Activated gamma-delta T cell (primary cell): ENCODE measurements at places on chromosomes 3 and 15.

- DNase-seq = no peak
Observed at GRCh38 chr3:115518100-115518852, 105.0 kb upstream of the GAP43 start.

- DNase-seq = no peak
Observed at GRCh38 chr3:36496684-36497633, 116.7 kb downstream of the STAC start.

GRCh38 chr3:184568924-184569829 is 7.6 kb downstream of the EPHB3 start:
- DNase-seq = no peak

DNA sequence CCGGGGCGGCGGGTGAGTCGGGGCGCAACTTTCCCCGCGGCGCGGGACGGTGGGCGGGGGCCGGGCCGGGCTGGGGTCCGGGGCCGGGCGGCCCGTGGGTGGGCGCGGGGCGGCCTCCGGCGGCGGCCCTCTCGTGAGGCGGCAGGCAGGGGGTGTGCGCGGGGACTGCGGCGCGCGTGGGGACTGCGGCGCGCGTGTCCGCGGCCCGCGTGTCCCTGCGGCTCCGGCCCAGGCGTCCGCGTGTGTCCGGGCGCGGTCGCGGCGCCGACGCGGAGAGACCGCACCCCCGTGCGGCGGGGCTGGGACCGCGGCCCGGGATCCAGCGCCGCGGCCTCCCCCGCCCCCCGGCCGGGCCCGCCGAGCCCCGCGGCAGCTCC is 349 bp downstream of the PLXNA1 start:
- DNase-seq = no peak

DNA sequence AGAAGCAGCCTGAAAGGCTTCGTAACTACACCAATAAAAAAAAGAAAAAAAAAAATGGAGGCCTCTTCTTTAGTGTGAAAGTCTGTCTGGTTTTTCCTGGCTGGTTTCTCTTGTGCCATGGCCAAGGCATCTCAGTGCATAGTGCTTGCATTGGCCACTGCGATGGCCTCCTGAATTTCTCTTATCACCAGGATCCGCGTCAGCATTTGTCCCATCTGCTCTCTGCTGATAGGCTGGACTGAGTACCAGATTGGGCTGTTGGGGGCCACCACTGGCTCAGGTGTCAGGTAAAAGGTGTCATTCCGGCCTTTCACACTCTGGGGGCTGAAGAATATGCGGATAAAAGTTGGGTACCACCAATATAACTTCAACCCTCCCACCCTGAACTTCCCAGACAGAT is 1.1 kb upstream of the IMPDH2 start:
- no peak for DNase-seq

GRCh38 chr3:146277953-146278631 is 27.2 kb upstream of the PLSCR4 start:
- DNase-seq = no peak

- no peak for DNase-seq
Observed at GRCh38 chr15:43250785-43251184, 15.9 kb downstream of the TGM5 start.

- DNase-seq = no peak
Observed at GRCh38 chr3:50193746-50194127, 2.3 kb downstream of the GNAT1 start.

GRCh38 chr15:81643771-81644170 is 269.8 kb upstream of the TMC3 start:
- no peak for DNase-seq

- DNase-seq = no peak
Observed at GRCh38 chr3:126677862-126678503, 23.1 kb upstream of the TXNRD3 start.

- DNase-seq = no peak
Observed at GRCh38 chr3:17832016-17832415, 89.6 kb upstream of the TBC1D5 start.

GRCh38 chr15:31302778-31303725 is 23.6 kb upstream of the KLF13 start:
- no peak for DNase-seq
